ENCODE measurements at places on chromosomes 5 and 9.
A peak's percentile ranks its signal among the peaks of the same experiment; 100 is the strongest.

DNA sequence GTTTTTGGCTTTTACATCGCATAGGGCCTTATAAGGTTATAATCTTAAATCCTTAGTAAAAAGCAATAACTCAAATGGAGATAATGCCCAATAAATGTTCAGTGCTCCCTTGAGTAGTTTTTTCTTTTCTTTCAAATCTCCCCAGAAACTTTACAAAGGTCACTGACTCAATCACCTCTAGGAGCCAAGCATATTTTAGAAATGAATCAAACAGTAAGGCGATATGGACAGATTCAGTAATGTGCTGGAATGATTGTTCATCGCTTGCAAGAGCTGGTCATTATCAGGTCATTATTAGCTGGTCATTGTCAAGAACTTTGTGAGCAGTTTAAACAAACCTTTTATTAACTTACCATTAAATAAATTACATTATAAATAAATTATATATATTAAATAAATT is 130.4 kb upstream of the SLIT3 start:
- DNase-seq = no peak

DNA sequence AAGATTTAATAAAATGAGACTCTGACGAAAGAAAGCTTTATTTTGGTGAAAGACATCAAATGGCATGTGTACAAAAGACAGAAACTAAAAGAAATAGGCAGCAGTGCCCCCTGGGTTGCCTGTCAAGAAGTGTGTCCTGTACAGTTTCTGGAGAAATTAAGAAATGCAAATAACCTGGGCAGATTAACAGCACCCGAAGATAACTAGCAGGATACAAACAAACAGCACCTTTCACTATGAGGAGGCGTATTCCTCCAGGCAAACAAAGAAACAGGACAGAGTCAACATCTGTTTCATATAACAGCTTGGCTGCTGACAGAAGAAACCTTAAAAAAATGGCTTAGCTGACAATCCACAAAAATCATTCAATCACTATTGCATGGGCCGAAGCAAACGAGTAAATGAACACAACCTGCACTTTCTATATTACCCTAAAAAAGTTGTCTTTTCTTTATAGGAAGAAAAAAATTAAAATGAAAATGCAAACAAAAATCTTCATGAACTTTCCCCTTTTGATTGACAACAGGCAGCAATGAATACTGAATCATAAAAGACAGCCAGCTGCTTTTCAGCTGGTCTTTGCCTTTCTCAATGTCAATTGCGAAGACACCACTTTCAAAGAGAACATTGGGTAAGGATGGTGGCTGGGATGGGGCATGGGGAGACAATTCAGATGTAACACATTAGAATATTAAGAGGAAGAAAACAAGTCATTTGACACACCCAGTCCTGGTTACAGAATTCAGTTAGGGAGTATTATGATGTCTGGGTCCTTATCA is 162.1 kb downstream of the ARL15 start:
- DNase-seq = no peak

GRCh38 chr9:123373447-123373923 is 17.5 kb downstream of the CRB2 start:
- no peak for DNase-seq

DNA sequence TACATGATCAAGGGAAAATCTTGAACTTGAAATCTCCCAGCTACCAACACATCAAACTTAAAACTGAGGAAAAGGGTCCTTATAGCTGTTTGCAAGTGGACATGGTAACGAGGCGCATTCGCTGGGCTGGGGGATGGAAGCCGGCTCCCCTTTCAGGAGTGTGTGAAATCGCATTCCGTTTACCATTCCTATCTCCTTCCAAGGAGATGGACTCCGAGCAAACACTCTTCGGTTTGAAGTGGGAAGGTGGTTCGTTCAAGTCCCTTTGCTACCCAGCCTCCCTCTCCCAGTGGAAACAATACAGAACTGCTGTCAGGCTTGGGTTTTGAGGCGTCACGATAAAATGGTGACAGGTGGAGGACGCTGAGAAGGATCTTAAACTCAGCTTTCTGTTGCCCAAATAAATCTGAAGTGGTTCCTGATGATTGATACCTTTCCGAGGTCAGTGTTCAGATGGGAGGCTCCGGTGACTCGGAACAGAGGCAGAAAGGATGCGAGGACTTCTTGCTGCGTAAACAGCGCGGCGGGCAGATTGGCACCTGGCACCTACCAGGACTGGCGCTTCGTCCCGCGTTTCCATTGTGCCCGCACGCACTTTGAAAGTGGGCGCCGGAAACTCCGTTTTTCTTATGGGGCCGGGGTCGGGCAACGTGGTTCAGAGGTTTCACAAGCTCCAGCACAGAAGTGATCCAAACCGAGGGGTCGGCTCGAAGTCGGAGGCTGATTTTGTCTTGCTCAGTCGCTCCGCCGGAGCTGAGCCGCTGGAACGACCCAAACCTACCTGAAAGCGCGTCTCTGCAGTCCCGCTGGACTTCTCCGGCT is 7.0 kb downstream of the MSX2 start:
- no peak for DNase-seq

DNA sequence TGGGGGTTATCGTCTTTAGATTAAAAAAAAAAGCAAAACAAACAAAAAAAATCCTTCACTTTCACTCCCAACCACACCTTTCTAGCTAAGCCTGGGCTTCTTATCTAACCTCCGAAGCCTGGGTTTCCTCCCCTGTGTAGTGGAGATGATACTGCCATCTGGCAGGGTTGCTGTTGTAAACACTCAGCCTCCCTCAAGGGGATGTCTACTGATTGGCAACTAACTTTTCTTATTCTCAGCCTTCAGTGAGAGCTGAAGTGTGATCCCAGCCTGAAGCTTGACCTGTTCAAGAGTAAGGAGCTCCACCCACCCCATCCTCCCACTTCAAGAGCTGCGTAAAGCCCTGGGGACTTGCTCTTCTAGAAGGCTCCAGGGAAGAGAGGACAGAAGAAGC is 21.5 kb upstream of the WWC1 start:
- DNase-seq = no peak

DNA sequence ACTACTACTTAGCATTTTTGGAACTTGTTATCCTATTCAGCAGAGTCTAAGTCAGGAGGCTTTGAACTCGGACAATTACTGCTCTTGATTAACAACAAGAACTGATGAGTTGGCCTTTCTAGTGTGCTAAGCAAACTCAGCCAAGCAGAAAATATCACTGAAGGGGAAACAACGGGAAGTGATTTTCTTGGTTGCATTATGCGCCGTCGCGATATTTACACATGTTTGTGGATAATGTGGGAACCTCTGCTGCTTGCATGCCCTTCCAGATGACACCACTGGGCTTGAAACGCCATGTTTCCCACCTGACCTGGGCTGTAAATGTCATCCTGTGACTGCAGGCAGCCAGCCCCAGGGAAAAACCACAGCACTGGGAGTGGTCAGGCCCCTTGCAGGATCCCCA is 205.5 kb downstream of the PAX5 start:
- DNase-seq = no peak

- DNase-seq = no peak
Measured at GRCh38 chr5:76701298-76701697, 14.6 kb upstream of the F2R start.

GRCh38 chr9:117076571-117077290 is 338.1 kb downstream of the ASTN2 start:
- no peak for DNase-seq

GRCh38 chr9:93648836-93649235 is 72.5 kb downstream of the PHF2 start:
- no peak for DNase-seq

DNA sequence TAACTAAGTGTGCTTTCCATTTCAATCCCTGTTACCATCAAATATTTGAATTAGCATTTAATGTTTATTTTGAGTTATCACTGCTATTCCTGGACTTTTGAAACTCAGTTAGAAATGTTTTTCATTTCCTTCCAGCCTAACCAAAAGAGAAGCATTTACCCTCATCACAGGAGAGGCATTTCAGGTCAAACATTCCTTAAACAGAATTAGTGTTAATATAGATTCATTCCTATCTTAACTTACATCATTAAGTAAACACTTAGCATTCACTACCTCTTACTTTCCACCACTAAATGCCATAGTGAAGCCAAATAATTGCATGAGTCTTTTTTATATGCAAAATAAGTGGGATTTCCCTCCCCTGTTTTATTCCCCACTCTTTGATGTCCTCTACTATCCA is 136.6 kb upstream of the OR13F1 start:
- DNase-seq = no peak

- DNase-seq = no peak
Measured at GRCh38 chr5:67028371-67028770, 168.2 kb downstream of the CD180 start.

- DNase-seq = no peak
Measured at GRCh38 chr5:63686181-63686580, 276.1 kb downstream of the HTR1A start.

- no peak for DNase-seq
Measured at GRCh38 chr5:175494264-175495183, 16.2 kb downstream of the SFXN1 start.

- no peak for DNase-seq
Measured at GRCh38 chr5:133514456-133514855, 97.9 kb downstream of the FSTL4 start.

- no peak for DNase-seq
Measured at GRCh38 chr9:91960367-91960766, 10.3 kb upstream of the ROR2 start.

DNA sequence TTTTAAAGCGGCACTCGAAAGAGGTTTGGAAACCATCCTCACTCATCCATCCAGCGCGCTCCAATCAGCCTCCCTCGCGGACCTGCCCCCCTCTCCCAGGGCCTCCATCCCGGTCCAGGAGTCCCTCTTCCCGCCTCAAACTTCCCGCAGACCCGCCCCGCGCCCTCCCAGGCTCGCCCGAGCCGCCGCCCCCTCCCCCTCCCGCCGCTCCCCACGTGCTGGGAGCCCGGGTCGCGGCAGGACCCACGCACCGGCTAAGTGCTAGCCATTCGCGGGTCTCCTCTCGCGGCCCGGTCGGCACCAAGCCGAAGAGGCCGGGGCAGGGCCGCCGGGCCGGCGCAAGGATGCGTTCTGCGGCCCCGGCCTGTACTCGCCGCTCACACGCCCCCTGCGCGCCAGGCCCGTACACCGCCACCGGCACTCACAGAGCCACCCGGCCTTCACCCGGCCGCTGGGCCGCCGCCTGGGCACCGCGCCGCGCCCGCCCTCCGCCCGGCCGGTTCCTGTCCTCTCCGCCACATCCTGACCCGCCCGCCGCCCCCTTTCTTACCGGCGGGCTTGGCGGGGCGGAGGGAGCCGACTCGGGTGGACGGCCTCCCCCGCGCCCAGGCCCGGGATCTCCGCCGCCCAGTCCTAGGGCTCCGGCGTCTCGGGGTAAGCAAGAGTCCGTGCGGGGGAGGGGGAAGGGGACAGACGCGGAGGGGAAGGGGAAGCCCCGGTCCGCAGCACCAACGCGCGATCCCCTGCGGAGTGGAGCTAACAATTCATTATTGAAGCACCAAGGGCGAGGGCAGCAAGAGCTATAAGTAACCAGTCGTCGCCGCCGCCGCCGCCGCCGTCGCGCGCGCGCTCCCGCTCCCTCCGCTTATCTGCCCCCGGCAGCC is 576 bp downstream of the CHD1 start:
- DNase-seq = peak; percentile 50

DNA sequence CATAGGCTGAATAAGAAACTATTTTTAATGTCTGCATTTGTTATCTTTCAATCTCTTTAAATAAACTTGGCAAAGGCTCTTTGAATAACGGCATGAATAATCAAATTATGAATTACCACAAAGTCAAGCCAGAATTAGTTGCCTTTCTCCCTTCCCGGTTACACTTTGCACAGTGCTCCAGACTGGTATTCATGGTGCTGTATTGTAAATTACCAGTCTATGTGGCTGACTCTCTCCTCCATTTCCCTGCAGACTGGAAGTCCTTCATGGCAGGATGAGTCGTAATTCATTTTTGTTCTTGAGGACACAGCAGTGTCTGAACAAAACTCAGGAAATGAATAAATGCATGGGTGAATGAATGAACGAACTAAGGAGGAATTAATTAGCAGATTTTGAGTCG is 142.9 kb downstream of the GNA14 start:
- no peak for DNase-seq

- DNase-seq = peak; percentile 85
Measured at GRCh38 chr9:77456829-77457437, 191.2 kb downstream of the GNA14 start.

- no peak for DNase-seq
Measured at GRCh38 chr5:18113721-18114120, 479.5 kb downstream of the TAF11L14 start.

GRCh38 chr5:75465480-75465879 is 45.9 kb downstream of the CERT1 start:
- DNase-seq = no peak

DNA sequence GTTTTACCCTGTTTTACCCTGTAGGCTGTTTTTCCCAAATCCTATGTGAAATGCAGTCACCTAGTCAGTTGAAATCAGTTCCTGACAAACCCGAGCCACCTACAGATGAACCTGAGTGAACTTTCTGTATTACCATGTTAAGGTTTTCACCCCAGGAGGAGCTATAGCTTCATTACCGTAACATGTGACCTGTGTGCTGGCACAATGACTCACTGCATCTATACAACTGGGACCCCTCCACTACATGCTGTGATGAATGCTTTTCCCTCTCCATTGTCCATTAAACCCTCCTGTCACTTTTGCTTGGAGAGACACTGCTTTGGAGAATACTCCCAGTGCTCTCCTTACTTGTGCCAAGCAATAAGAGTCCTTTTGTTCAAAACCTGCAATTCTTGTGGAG is 1974.8 kb downstream of the EFNA5 start:
- no peak for DNase-seq

GRCh38 chr9:125240649-125240999 is 519 bp downstream of the HSPA5 start:
- peak; percentile 54 for DNase-seq

- no peak for DNase-seq
Measured at GRCh38 chr5:151173711-151174611, 16.4 kb upstream of the ANXA6 start.

- no peak for DNase-seq
Measured at GRCh38 chr5:167949435-167949834, 342.0 kb upstream of the WWC1 start.

GRCh38 chr9:114953959-114954358 is 23.6 kb upstream of the TNFSF8 start:
- DNase-seq = no peak

DNA sequence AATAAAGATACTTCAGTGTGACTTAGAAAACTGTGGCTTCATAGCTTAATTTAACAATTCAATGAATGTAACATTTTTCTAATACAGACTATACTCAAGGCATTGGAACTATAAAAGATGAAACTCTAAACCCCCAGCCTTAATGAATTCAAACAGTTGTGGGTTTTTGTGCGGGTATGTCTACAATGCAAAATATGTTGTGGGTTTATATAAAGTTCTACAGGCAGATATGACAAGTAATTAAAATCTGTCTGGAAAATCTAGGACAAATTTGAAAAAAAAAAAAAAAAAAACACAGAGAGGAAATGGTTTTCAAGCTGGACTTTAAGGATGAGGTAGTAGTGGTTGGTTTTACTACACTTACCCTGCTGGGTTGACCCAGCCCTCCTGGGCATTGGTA is 467.5 kb upstream of the TLE4 start:
- DNase-seq = no peak

DNA sequence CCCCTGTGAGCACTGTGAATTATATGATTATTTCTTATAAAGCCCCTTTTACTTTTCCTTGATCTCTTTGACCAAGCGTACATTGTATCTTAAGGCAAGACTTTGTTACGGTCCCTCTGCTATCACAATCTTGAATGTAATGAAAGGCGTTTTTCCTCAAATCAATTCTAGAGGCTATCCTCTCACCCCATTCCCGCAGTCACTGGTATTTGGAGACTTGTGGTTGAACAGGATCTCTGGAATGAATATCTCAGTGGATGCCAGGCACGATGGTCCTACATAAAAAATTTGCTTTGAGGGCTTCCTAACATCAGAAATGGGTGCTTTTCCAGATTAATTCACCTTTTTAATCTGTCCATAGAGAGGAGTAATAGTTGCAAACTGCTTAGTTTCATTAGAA is 151.4 kb upstream of the PAPPA start:
- no peak for DNase-seq
